ENCODE measurements at places on chromosomes 6 and 20. TPM values are rescaled to one million over a fixed set of nuclear protein-coding genes. Genes with fewer than 3 reads are reported as not detected.

DNA sequence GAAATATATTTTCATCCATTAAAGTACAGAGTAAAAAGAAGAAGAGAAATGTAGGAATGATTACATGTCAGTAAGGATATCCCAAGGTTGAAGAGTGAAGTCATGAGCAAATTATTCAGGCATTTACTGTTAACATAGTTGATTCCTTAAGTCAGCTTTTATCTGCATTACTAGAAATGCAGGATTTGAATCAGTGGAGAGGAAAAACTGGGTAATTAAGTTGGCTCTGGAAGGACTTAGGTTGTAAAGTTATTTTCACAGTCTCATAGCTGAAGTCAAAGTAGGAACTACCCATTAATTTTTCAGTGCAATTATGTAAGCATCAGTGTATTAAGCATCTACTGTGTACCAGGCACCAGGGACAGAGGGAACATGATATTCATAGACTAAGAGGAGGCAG lies 7.8 kb downstream of the NAA20 start:
- DNase-seq: no peak

DNA sequence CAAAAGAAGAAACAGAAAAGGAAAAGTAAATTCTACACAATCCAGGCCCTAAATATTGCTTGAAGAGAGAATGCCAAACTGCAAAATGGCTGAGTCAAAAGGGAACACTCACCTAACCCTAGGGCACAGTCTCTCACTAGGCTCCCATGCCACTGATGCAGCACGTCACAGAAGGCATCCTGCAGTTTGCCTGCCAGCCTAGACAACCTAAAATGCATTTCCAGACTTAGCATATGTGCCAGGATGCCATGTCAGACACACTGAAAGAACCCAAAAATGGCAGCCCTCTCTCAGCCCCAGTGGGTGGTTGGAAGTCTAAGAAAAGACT lies 10.6 kb upstream of the SIRPD start:
- DNase-seq: no peak

DNA sequence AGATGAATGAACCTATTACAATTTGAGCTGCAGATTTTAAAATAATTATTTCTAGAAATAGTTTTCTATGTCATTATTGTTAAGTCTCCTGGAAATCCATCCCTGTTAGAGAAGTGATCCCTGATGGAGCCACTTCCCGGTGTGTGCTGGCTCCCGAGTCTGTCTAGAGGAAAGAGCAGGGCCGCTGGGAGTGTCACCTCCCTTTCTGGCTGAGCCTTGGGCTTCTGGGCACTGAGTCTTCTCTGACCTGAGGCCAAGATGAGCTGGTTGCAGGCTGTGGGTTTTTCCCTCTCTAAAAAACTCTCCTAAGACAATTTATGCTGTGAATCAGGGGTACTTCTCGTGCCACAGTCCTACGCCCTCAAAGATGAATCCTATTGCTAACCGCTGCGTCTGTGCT lies 28.8 kb upstream of the TCFL5 start:
- no peak for DNase-seq

DNA sequence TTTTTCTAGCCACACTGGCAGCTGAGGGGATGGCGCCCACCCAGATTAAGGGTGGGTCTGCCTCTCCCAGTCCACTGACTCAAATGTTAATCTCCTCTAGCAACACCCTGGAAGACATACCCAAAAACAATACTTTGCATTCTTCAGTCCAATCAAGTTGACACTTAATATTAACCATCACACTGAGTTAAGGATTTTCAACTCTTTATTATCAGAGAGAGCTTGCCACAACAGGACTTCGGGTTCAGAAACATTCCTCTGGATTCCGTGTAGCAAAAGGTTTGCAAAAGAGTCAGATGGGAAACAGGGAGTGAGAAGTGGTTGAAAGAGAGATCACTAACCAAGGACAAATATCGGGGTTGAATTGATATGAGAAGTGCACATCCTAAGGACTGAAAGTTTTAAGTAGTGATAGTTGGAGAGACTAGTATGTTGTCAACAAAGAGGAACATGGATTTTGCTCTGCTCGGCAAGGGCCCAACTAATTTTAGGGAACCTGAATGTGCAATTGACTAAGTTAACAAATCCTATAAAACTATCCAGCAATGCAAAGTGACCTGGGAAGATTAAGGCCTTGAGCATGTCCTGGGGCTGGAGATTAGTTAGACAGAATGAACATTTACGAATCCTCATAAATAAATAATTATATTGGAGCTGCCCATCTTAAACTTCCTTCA lies 137.0 kb upstream of the TENT5A start:
- DNase-seq: no peak

DNA sequence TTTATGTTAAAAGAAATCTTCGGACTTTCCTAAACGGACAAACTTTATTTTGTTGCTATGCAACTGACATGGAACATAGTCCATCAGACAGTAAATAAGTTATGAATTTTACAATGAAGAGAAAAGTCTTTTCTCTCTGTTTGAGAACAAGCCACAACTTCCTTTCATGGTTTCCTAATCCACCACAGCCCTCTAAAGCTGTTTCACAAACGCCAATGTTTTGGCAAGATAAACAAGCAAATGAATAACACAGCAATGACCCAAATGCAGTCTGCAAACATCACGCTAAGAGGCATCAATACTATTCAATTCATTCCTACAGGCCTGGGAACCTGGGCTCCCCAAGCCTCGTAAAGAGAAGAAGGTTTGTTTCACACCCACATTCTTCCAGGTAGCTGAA lies 60.4 kb downstream of the HAO1 start:
- no peak for DNase-seq

DNA sequence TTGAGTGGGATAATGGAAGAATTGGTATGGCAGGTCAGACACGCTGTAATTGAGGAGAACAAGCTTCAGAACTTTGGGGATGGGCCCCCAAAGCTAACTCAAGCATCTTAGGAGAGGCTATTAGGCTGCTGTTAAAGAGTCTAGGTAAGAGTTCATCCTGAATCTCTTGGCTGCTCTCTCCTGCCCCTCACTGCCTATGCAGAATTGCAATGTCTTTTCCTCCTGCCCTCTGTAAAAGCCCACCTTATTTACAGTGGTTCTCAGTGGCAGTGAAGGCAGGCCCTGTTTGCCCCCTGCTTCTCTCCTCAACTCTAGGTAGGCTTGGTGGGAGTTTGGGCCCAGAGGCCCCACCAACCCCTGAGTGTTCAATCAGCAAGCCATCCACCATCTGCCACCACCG lies 55.0 kb downstream of the LYRM2 start:
- no peak for DNase-seq

GRCh38 chr6:127457456-127458064 lies 1.6 kb downstream of the KIAA0408 start:
- no peak for DNase-seq

DNA sequence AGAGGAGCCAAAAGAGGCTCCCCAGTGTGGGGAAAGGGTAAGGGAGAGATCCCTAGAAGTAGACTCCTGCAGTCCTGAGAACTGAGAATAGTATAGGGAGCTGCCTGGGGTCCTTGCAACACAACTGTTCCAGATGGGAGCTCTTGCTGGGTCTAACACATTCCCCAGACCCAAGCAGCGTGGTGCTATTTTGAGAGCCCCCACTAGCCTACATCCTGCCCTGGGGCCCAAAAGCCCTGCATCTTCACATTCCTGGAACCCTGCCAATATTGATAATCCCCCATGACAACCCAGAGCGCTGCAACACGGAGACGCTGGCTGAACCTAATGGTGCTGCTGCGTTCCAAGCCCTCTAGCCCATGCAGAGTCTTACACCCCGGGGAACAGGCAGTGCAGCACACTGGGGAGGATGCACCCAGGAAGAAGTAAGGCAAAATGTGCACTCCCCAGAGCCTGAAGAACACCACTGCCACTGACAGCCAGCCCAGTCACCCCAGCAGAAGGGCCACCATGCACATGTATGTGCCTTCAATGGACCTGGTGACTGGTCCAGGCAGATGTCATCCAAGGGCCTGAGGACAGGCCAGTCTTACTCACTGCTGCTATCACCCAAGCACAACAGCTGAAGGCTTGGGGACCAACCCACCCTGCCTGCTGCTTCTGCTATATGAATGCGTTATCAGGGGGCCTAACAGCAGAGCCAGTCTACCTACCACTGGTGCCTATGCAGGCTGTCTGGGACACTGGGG lies 7.0 kb upstream of the RNF217 start:
- DNase-seq: no peak

Gene NCOA3
- total RNA-seq: 42.0 TPM

Gene BNIP5
- total RNA-seq: under 0.01 TPM

Gene SLC24A3
- 13.5 TPM for total RNA-seq

Data from frontal cortex (tissue), 4 donors.